Activated T-helper 2 cell treated with anti-CD3 and anti-CD28 coated beads, Interferon-gamma antibody, Interleukin-2, Interleukin-4, amounts not matched to agents 10 μg/mL and 5 μg/mL and 100 μg/mL, durations not matched to agents 14 hours and 24 hours and 36 hours (primary cell): ENCODE measurements at places on chromosomes 4 and X. TPM values are rescaled to one million over a fixed set of nuclear protein-coding genes. Genes with fewer than 3 reads are reported as not detected.
A peak's percentile ranks its signal among the peaks of the same experiment; 100 is the strongest.

The SYP gene
- 3.8 and 4.3 TPM in 2 replicates for total RNA-seq

DNA sequence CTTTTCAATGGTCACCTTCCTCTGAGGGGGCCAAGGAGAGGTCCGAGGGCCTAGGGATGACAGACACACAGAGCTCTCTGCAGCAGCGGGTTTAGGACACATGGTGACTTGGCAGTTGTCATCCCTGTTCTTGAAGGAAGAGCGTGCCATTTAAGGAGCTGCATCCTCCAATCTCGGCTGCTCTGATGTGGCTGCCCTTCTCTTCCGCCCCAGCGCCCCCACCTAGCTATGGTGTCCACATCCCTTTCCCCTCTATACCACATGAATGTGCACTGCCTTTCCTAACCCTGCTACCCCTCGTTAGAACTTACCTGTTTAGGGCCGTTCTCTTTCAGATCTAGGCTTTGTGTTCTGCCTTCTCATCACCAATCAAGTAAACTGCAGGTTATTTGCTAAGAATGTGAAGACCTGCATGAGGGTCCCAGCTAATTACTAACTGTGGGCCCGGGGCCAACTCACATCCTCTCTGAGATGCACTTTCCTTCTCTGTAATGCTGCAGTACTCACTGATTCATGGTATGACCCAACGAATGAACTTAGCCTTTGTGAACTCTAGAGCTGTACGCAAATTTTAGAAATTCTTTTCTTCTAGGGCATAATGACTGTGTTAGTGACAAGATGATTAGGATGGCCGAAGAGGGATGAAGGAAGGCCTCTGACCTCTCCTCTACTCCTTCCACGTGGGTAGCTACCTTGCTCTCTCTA lies 38.2 kb downstream of the CHST7 start:
- H3K36me3 ChIP-seq: peaks cover 53% of the 10 kb centered on the region
- peak overlapping the region; percentile 12 for H3K27ac ChIP-seq
- no peaks in the 10 kb centered on the region for H3K27me3 ChIP-seq
- H3K4me1 ChIP-seq: peaks cover 32% of the 10 kb centered on the region

DNA sequence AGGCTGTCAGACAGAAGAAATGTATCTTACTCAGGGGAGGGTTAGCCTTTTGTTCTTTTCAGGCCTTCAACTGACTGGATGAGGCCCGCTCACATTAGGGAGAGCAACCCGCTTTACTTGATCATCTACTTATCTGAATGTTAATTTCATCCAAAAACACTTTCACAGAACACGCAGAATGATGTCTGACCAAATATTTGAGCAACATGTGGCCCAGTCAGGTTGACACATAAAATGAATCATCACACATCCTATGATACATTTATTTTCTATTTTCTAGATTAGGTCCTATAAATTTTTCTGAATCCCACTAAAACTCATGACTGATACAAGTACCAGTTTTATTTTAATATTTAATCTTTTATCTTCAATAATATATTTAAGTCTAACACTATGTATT lies 260.3 kb downstream of the IL15 start:
- no peaks in the 10 kb centered on the region for H3K4me1 ChIP-seq
- no peak for DNase-seq
- H3K27ac ChIP-seq: no peak overlapping the region
- no peaks in the 10 kb centered on the region for H3K27me3 ChIP-seq

GRCh38 chr4:158129694-158130093 lies 43.1 kb downstream of the GASK1B start:
- H3K27me3 ChIP-seq: no peaks in the 10 kb centered on the region
- no peak overlapping the region for H3K4me3 ChIP-seq
- H3K27ac ChIP-seq: no peak overlapping the region
- H3K36me3 ChIP-seq: no peaks in the 10 kb centered on the region
- no peak for DNase-seq

- peaks cover 1% of the 10 kb centered on the region for H3K27me3 ChIP-seq
- no peak overlapping the region for H3K27ac ChIP-seq
- no peaks in the 10 kb centered on the region for H3K4me1 ChIP-seq
- no peak overlapping the region for H3K4me3 ChIP-seq
- DNase-seq: no peak
- H3K36me3 ChIP-seq: no peaks in the 10 kb centered on the region
These were observed 10.0 kb upstream of the PSAPL1 start for GRCh38 chr4:7444731-7445130.

- no peak for DNase-seq
- H3K36me3 ChIP-seq: no peaks in the 10 kb centered on the region
- H3K4me1 ChIP-seq: no peaks in the 10 kb centered on the region
- H3K27me3 ChIP-seq: peaks cover 20% of the 10 kb centered on the region
These were observed 63.7 kb upstream of the TXK start for GRCh38 chr4:48197643-48198237.

DNA sequence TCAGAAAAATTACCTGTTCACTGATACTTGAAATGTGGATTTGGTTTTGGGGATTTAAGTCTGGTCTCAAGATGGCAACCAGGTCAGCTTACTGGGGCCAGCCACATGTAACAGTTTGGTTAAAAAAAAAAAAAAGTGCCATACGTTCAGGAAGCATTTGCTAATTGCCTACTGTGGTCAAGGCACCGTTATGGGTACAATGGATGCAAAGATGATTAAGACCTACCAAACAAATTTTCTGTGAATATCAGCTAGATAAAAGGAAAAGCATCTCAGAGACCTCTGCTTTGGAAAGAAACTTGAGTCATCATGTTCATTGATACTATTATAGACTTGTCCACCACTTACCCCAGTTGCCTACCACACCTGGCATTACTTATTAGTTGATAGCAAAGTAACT lies 80.9 kb downstream of the FNIP2 start:
- no peak overlapping the region for H3K27ac ChIP-seq
- no peaks in the 10 kb centered on the region for H3K27me3 ChIP-seq
- no peak overlapping the region for H3K4me3 ChIP-seq

GRCh38 chr4:45345558-45345957 lies 619.2 kb upstream of the GNPDA2 start:
- no peaks in the 10 kb centered on the region for H3K27me3 ChIP-seq
- no peak for DNase-seq
- H3K27ac ChIP-seq: no peak overlapping the region
- no peak overlapping the region for H3K4me3 ChIP-seq

The NR3C2 gene
- total RNA-seq: 0.21 and 0.32 TPM in 2 replicates

DNA sequence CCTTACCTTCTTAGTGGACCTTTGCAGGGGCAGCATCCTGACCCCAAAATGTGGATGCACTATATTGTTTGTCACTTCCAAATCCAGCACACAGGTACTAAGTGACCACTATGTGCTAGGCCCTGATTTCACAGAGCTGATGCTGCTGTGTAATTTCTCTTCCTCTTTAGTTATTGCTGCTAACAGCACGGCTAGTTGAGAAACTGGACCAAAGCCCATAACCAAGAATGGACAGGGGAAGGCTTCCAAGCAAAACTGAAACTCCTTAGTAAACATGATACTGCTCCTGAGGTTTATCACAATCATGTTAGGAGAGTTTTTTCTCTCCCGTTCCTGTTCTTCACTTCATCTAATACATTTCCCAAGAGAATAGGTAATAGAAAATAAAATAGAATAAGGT lies 172.9 kb upstream of the TTC29 start:
- no peak for DNase-seq
- no peak overlapping the region for H3K4me3 ChIP-seq
- H3K4me1 ChIP-seq: no peaks in the 10 kb centered on the region
- H3K36me3 ChIP-seq: no peaks in the 10 kb centered on the region

- no peak within 1 kb of the TSS for H3K4me3 ChIP-seq
- DNase-seq: no peak
- H3K36me3 ChIP-seq: no peaks in the 10 kb centered on the region
- peaks cover 14% of the 10 kb centered on the region for H3K27me3 ChIP-seq
- H3K4me1 ChIP-seq: no peaks in the 10 kb centered on the region
These were observed at the start of gene APELA for GRCh38 chr4:164876700-164877324. APELA (plus strand) TSS chr4:164877178; CDS start chr4:164877332, 154 bp downstream.

The SLC26A1 gene
- 0.23 TPM in 1 of 2 replicates, not detected in the other for total RNA-seq
